Activated T-helper 1 cell treated with anti-CD3 and anti-CD28 coated beads, Interleukin-12 subunit alpha, Interleukin-12 subunit beta, Interleukin-2, Interleukin-4 antibody, amounts not matched to agents 30 ng/mL and 10 ng/mL and 1 ng/mL, durations not matched to agents 14 hours and 24 hours and 36 hours (primary cell): ENCODE measurements at places on chromosomes 1 and 21.

GRCh38 chr1:39850606-39851216, 32.6 kb downstream of the TRIT1 start:
- peaks cover 28% of the 10 kb centered on the region for H3K36me3 ChIP-seq
- H3K27ac ChIP-seq = no peak overlapping the region
- no peak for DNase-seq
- no peaks in the 10 kb centered on the region for H3K27me3 ChIP-seq

DNA sequence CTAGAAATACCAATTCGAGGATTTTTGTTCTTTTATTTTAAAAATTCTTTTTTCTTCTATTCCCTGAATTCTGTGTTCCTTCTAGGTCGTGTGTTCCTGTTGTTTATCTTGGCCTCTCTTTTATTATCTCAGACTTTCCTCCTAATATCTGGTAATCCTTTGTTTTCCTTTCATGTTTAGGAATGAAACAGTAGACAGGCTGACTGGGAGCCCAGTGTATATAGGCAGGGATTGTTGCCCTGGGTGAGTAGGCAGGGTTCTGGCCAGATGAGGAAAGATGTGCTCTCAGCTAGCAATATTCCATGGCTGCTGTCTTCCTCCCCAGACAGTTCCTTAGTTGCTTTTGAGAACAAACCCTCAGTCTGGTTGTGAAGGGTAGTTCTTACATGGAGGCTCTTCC, 161.8 kb upstream of the PDE4B start:
- H3K4me1 ChIP-seq = no peaks in the 10 kb centered on the region
- no peak for DNase-seq
- no peak overlapping the region for H3K4me3 ChIP-seq
- H3K27ac ChIP-seq = no peak overlapping the region
- H3K36me3 ChIP-seq = no peaks in the 10 kb centered on the region

GRCh38 chr1:116667575-116668105, at the start of gene IGSF3:
IGSF3 (minus strand) TSS chr1:116667733; CDS start chr1:116666326, 1,407 bp downstream.
- H3K4me3 ChIP-seq = peak within 1 kb of the TSS; percentile 82
- peak; percentile 37 for DNase-seq
- no peak within 1 kb of the TSS for H3K27ac ChIP-seq
- peaks cover 12% of the 10 kb centered on the region for H3K4me1 ChIP-seq
- H3K27me3 ChIP-seq = peaks cover 60% of the 10 kb centered on the region

- no peak overlapping the region for H3K4me3 ChIP-seq
- DNase-seq = no peak
- H3K27me3 ChIP-seq = peaks cover 20% of the 10 kb centered on the region
- no peaks in the 10 kb centered on the region for H3K4me1 ChIP-seq
- H3K27ac ChIP-seq = no peak overlapping the region
Observed at GRCh38 chr1:203581841-203582240, 44.8 kb upstream of the ATP2B4 start.

DNA sequence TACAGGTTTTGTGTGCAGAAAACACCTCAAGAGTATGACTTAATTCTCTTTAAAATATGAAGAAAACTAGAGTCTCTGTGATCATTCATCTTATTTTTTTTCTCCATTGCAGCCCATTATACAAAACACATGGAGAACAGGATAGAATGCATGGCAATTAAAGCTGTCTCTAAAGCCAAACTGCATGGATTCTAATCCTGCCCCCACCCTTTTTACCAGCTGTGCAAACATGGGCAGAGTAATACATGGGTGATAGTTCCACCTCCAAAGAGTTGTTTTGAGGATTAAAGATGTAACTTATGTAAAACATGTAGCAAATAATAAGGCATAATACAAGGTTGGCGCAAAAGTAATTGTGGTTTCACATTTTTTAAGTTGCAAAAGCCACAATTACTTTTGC, 114.4 kb downstream of the CLEC20A start:
- no peaks in the 10 kb centered on the region for H3K36me3 ChIP-seq
- H3K27ac ChIP-seq = no peak overlapping the region
- no peak for DNase-seq
- no peaks in the 10 kb centered on the region for H3K4me1 ChIP-seq
- H3K4me3 ChIP-seq = no peak overlapping the region

GRCh38 chr1:52752484-52752826, 26.2 kb downstream of the ZYG11B start:
- no peaks in the 10 kb centered on the region for H3K4me1 ChIP-seq
- no peak overlapping the region for H3K4me3 ChIP-seq
- no peaks in the 10 kb centered on the region for H3K27me3 ChIP-seq
- peaks cover 2% of the 10 kb centered on the region for H3K36me3 ChIP-seq
- DNase-seq = no peak
- no peak overlapping the region for H3K27ac ChIP-seq

DNA sequence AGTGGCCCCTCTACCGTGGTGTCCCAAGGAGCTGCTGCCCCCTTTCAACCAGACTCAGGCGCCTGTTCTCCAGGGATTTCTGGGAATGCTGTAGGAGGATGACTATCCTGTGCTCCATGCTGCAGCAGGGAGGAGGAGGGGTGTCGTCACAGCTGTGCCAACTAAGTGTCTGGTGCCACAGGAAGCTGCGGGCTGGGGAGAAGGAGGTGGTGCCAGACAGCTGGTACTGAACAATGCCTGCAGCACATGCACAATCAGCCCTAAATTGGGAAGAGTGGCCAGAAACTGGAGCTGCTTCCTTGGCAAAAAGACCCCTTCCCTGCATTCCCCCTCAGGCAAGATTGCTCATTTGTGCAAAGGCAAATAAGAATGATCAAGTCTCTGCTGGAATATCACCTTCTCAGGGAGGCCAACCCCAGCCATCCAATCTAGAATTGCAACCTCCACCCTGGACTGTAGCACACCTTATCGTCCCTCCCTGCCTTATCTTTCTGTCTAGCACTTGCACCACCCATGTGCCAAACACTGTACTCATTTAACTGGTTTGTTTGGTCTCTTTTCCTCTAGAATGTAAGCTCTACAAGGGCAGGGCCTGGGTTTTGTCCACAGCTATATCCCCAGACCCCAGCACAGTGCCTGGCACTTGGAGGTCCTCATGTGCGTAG, 33.3 kb downstream of the LAMB3 start:
- no peak overlapping the region for H3K27ac ChIP-seq
- DNase-seq = no peak
- no peaks in the 10 kb centered on the region for H3K27me3 ChIP-seq

- H3K4me1 ChIP-seq = no peaks in the 10 kb centered on the region
- no peak overlapping the region for H3K4me3 ChIP-seq
- H3K27me3 ChIP-seq = peaks cover 5% of the 10 kb centered on the region
- no peak overlapping the region for H3K27ac ChIP-seq
- peaks cover 5% of the 10 kb centered on the region for H3K36me3 ChIP-seq
Observed at GRCh38 chr21:17585875-17586450, 26.7 kb downstream of the BTG3 start.
